ENCODE measurements at places on chromosomes 1 and 21. TPM values are rescaled to one million over a fixed set of nuclear protein-coding genes. Genes with fewer than 3 reads are reported as not detected.

GRCh38 chr1:27011976-27012563, 580 bp downstream of the TENT5B start:
- peak overlapping the region; percentile 75 for H3K4me3 ChIP-seq
- DNase-seq, result no peak
- H3K36me3 ChIP-seq, result no peaks in the 10 kb centered on the region
- H3K27ac ChIP-seq, result peak overlapping the region; percentile 82
- no peaks in the 10 kb centered on the region for H3K27me3 ChIP-seq

DNA sequence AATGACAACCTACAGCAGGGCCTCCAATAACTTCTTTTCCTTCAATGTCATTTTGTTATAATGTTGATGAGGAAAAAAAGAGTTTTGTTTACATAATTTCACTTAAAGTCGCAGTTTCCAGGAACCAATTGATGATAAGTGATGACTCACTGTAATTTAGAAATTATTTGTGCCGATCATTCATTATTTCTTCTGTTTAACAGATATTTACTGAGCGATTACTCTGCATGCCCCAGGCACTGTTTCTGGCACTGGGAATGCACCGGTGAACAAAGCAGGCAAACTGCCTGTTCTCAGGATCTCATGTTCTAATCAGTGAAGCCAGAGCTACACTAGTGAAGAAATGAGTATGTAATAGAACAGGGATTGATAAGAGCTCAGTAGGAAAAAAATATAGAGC, 403.4 kb downstream of the NTNG1 start:
- DNase-seq, result no peak
- no peaks in the 10 kb centered on the region for H3K36me3 ChIP-seq
- no peaks in the 10 kb centered on the region for H3K4me1 ChIP-seq
- no peak overlapping the region for H3K4me3 ChIP-seq
- no peak overlapping the region for H3K27ac ChIP-seq

SIK1 gene
- total RNA-seq, result 7.8 TPM

TMCC2 gene
- 2.5 TPM for total RNA-seq

HIPK1 gene
- 52.2 TPM for total RNA-seq

DIRAS3 gene
- total RNA-seq, result 32.6 TPM

SMCP gene
- total RNA-seq, result not detected

Measured in left ventricle myocardium inferior (tissue), 1 donor.